ENCODE measurements at places on chromosomes 16 and 17.
A peak's percentile ranks its signal among the peaks of the same experiment; 100 is the strongest.

DNA sequence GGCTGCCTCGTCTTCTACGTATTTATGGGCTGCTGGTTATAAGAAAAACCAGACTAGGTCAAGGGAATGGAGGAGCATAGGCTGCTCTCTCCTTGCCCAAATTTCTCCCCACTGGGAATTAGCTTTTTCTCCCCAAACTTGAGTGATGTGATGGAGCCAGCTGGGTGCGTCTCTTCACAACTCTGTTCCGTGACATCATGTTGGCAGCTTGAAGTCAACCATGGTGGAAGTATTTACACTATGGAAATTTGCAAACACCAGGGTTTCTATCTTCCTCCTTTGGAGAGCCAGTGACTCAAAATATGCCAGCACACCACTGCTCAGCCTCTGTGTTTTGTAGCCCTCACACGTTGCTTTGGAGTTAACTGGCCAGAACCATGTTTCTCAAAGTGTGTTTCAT is 78.1 kb downstream of the OR1D5 start:
- DNase-seq = no peak

GRCh38 chr16:26169473-26169872 is 477.7 kb downstream of the HS3ST4 start:
- no peak for DNase-seq

DNA sequence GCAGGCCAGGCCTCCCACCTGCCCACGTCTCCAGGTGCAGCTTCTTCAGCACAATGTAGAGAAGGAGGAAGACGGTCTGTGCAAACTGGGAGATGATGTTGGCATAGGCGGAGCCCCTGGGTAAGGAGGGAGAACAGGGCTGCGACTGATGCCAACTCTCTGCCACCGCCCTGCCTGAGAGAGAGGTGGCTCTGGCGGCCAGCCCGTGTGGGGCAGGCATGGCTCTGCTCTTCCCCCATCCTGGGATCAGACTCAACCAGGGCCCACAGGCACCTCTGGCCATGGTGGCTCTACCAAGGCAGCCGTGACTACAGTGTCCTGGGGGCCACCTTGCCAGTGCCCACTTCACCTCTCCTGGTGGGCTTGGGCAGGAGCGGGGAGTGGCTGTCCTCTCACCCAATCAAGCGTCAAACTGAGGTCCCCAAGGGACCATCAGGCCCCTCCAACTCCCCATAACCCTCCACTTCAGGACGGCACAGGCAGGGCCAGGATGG is 8.6 kb downstream of the SLC47A2 start:
- no peak for DNase-seq

- no peak for DNase-seq
These were observed 927 bp upstream of the SULT1A2 start for GRCh38 chr16:28597692-28598261.

DNA sequence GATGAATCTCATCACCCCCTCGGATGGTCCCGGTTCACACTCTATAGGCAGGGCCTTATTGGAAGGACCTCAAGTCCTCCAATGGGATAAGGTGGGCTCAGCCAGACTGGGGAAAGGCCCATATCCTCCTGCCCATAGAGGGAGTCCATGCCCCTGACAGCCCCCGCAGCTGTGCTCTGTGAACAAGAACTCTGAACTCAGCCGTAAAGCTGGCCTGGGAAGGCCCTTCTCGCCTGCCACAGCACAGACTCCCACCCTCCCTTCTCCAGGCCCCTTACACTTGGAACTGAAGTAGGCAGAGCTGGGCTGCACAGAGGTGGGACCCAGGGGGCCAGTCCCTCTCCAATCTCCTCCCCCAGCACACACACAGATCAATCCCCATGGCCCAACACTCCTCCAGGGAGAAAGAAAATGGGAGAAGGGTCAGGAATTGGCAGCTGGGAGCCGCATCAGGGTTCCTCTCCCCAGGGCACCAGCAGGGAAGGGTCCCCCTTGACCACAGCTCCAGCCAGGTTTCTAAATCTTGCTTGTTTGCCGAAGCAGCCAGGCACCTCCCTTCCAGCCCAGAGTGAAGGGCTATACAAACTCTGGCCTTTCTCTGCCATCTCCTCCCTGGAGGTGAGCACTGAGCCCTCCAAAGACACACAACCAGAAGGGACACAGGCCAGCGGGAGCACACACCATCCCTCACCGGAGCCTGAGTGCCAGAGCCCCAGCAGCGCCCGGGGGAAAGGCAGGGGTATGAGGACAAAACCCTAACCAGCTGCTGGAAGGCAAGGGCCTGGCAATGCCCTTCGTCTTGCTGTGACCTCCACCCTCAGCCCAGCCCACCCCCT is 454.1 kb downstream of the SOX9 start:
- no peak for DNase-seq

GRCh38 chr16:12002447-12003006 is 26.0 kb downstream of the SNX29 start:
- no peak for DNase-seq

DNA sequence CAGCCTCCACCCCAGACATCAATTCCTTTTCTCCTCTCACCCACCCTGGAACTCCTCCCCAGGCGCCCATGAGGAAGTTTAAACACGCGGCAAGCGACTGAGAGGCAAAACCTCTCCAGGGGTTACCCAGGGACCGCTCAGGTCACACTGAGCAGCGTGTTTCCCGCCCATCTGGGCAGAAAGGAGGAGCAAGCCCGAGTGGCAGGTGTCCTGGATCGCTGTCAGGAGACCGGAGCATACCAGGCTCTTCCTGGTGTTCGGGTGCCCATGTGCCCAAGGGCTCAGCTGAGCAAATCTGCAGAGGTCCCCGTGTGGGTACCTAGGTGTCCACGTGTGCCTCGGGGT is 491 bp downstream of the SLC25A19 start:
- no peak for DNase-seq

DNA sequence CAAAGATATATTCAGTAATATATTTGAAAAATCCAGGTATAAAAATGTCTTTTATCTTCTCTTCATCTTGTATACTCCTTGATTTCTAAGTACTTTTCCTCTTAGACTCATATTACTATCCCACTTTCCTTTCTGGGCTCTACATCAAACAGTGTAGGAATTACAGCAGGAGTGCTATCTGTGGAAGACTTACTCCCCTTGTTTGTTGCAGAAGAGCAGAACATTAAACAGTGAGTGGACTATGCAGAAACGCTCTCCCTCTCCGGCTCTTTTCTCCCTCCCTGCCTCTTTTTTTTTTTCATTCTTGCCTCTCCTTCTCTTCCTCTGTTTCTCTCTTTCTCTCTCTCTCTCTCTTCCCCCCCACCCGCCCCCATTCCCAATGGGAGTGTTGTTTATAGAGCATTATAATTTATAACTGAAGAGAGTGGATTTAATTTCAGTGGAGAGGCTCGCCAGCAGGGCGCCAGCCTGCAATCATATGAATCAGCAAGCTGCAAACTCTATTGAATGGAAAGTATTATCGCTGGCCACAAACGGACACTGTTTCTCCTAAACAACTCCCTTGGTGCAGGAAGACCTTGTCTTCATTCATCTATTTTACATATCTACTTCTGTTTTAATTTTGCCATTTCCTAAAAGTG is 242.3 kb upstream of the TBX2 start:
- no peak for DNase-seq

DNA sequence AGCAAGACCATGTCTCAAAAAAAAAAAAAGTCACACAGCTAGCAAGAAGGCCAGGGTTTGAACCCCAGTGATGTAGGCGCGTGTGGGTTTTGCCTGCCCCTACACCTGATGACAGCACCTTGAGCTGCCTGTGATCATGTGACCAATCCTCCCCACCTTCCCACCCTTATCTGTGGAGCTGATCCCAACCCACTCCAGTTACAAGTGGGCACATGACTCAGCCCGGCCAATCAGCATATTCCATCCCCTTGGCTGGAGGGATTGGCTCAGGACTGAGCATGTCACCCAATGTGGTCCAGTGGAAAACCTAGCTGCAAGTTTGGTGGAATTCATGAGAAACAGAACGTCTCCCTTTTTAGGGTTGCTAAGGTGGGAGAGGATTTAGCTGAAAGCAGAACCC is 6.6 kb downstream of the TMEM114 start:
- DNase-seq = no peak

- DNase-seq = no peak
These were observed 22.8 kb downstream of the TMEM204 start for GRCh38 chr16:1556254-1556653.

DNA sequence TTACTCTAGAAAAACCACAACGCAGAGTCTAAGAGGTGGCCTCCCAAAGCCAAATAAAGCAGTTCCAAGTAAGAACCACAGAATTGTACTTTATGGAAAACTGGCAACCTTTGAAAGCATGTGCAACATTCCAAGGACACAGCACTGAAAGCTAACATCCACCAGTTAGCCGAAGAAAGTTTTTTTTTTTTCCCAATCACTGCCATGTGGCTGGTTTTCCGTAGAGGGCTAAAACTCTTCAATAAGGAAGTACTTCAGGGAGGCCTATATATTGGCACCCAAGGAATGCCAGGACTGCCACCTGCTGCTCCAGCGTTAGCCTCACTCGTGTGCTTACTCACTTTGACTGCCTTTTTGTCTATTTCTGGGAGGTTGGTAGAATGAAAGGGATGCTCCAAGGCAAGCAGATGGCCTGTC is 25.2 kb downstream of the CEP95 start:
- DNase-seq = no peak

DNA sequence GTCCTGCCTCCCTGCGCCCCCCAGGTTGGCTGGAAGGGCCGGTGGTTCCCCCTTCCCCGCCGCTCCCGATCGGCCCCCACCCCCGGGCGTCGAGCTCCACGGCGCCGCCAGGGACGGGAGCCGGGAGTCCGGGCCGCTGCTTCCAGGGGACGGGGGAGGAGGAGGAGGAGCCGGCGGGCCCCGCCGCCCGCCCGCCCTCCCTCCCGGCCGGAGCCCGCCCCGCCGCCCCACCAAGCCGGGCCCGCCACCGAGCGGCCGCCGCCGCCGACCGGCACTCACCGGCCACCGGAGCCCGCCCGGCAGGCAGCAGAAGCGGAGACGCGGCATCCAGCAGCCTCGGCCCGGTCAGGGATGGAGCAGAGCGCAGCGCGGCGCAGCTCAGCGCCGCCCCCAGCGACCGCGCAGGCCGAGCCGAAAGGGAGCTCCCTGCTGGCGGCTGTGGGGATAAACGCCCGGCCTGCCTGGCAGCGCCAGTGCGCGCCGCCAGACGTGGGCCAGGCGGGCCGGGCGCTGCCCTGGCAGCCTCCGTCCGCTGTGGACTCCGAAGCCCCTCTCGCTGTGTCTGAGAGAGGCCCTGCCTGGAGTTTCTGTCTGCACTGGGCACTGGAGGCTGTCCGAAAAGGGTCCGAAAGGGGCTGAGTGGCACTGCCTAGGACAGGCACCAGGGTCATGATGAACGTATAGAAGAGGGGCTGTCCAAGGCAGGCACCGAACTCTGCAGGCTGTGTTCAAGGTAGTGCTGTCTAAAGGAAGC is at the start of gene MYO18A:
Gene MYO18A (minus strand): TSS at position 365 of the 754 bp plus-strand sequence. CDS start 13,458 bp downstream, outside the sequence.
- DNase-seq = peak; percentile 61

DNA sequence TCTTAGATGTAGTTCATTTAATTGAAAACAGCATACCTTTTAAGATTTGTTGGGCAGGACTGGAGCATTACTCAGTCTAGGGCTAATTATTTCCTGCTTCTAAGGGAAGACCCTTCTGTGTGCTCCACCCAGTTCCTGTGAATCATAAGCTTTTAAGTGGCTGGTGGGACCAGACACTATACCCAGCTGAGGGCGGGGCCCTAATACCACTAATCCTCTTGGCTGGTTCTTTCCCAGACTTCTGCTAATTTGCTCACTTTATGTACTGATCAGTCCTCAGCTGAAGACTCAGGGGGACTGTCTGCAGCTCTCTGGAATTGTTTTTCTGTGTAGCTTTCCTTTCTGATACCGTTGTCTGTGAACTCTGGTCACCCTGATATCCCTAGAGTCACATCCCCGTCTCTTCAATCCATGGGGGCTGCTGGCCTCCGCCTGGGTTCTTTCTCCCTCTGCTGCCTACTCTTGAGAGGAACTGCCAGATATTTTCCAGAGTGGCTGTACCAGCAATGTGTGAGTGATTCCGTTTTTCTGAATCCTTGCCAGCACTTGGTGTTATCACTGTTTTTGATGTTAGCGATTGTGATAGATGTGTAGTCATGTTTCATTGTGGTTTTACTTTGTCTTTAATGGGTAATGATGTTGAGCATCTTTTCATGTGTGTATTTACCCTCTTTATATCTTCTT is 35.1 kb downstream of the MFSD11 start:
- peak; percentile 33 for DNase-seq

GRCh38 chr17:57947369-57947768 is 7.8 kb downstream of the CUEDC1 start:
- DNase-seq = no peak

DNA sequence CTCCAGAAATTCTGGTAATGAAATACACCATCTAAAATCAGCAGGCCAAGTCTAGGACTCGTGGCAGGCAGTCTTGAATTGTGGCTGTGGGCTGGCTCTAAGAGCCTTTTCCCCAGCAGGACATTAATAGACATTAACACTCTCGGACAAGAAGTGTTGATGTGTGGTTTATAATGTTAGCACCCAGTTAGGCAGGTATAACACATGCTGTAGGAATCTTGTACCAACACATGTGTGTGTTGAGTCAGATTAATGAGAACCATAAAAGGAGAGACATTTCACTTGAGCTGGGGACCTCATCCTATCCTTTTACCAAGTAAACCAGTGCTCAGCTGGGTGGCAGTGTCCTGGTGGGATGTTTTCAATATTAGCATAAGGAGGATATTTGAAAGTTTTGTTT is 264.5 kb downstream of the FTO start:
- no peak for DNase-seq

DNA sequence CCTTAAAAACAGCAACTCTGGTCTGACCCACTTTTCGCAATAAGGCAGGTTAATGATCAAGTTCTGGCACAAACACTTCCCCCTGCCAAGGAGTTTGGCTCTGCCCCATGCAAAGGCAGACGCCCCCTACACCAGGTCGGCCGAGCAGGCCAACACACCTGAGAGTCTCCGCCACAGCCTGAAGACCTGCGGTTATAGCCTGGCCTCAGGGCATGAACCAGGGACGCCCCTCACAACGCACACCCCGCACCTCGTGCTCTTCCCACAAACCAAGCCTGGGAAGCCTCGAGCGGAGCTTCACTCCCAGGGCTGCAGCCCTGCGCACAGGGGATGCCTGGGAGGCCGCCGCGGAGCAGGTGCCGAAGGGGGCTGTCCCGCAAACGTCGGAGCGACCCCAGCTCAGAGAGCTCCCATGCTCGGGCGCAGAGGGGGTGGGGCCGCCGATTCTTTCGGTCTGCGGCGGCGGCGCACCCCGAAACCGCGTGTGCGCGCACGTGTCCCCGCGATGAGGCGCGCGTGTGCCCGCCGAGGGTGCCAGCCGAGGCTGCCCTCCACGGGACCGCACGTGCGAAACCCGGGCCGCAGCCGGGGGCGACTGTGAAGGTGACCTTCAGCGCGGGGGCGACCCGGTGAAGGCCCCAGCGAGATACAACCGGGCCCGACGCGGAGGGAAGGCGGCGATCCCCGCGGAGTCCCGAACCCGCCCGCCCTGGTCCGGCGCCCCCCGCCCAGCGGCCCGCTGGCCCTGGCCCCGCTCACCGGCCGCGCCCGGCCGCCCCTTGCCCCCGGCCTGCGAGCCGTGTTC is 559 bp downstream of the CLUH start:
- no peak for DNase-seq

Data from activated T-cell treated with anti-CD3 and anti-CD28 coated beads for 4 hours (primary cell).